ENCODE measurements at places on chromosomes 16 and 17. TPM values are rescaled to one million over a fixed set of nuclear protein-coding genes. Genes with fewer than 3 reads are reported as not detected.

- no peaks in the 10 kb centered on the region for H3K4me1 ChIP-seq
- no peak overlapping the region for H3K4me3 ChIP-seq
- H3K27ac ChIP-seq: no peak overlapping the region
- no peaks in the 10 kb centered on the region for H3K27me3 ChIP-seq
- no peak for DNase-seq
- H3K36me3 ChIP-seq: no peaks in the 10 kb centered on the region
Measured at GRCh38 chr17:51590071-51590656, 329.8 kb downstream of the UTP18 start.

DNA sequence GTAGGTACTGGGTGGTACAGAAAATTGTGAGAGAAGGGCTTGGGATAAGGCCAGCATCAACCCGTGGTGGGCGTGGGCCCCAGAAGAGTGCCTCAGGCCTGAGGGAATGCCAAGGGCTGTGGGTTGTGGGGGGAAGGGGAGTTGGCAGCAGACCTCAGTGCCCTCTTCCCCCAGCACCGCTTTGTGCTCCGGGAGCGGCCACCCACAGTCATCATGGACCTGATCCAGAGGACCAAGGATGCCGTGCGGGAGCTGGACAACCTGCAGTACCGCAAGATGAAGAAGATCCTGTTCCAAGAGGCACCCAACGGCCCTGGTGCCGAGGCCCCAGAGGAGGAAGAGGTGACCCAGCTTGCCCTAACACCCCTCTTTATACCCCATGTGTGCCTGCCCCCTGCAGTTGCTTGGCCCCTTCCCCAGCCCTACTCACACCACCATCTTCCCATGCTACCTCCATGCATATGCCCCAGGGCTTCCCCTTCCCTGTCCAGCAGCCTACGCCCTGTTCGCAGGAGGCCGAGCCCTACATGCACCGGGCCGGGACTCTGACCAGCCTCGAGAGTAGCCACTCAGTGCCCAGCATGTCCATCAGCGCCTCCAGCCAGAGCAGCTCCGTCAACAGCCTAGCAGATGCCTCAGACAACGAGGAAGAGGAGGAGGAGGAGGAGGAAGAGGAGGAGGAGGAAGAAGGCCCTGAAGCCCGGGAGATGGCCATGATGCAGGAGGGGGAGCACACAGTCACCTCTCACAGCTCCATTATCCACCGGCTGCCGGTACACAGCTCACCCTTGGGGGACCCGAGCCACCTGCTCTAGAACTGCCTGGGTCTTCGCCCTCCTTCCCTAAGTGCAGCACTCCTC lies 9.1 kb downstream of the TAOK2 start:
- H3K4me1 ChIP-seq: no peaks in the 10 kb centered on the region
- H3K36me3 ChIP-seq: peaks cover 91% of the 10 kb centered on the region
- H3K27me3 ChIP-seq: no peaks in the 10 kb centered on the region
- H3K27ac ChIP-seq: no peak overlapping the region
- H3K4me3 ChIP-seq: no peak overlapping the region

DNA sequence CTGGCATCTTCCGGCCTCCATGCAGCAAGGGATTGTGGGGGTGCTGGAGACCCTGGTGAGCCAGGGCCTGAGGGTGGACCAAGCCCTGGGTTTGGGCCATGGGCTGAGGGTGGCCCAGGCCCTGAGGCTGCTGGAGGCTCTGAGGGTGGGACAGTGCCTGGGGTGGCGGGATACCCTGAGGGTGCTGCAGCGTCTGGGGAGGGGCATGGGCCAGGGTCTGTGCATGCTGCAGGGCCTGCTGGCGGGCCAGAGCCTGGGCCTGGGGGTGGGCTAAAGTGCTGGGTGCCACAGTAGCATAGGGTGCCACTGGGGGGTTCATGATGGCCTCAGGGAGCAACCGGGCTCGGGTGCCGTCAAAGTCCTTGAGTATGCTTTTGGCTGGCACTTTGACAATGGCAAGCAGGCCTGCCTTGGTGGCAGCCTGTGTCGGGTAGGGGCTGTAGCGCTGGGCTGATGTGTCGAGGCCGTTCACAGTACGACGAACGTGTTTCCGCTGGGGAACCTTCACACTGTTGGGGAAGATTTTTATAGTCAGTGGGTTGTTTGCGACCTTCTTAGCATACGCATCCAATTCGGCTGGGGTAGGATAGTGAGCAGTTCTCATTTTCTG lies 15.6 kb downstream of the TRAF4 start:
- H3K4me3 ChIP-seq: no peak overlapping the region
- H3K27me3 ChIP-seq: no peaks in the 10 kb centered on the region
- H3K4me1 ChIP-seq: peaks cover 9% of the 10 kb centered on the region

- peaks cover 4% of the 10 kb centered on the region for H3K4me1 ChIP-seq
- no peak for DNase-seq
- H3K36me3 ChIP-seq: no peaks in the 10 kb centered on the region
- no peak overlapping the region for H3K4me3 ChIP-seq
- H3K27me3 ChIP-seq: no peaks in the 10 kb centered on the region
Measured at GRCh38 chr17:68021963-68022362, 13.6 kb upstream of the KPNA2 start.

GRCh38 chr17:66724581-66725341 lies 110.2 kb upstream of the CACNG5 start:
- H3K27me3 ChIP-seq: no peaks in the 10 kb centered on the region
- no peaks in the 10 kb centered on the region for H3K4me1 ChIP-seq
- H3K4me3 ChIP-seq: no peak overlapping the region

DNA sequence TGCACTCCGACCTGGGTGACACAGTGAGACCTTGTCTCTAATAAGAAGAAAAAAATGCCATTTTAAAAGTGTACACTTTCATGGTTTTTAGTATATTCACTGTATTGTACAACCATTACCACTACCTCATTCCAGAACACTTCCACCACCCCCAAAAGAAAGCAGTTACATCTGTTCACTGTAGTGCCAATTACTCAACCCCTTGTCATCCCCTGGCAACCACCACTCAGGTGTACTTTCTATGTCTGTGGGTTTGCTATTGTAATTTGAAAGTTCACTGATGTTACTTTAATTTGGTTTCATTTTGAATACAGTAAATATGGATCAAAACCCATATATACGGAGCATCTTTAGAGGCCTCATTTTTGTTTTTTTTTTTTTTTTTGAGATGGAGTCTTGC lies 6.1 kb downstream of the ZG16 start:
- H3K4me3 ChIP-seq: no peak overlapping the region
- no peak overlapping the region for H3K27ac ChIP-seq
- DNase-seq: no peak
- H3K27me3 ChIP-seq: no peaks in the 10 kb centered on the region

- no peaks in the 10 kb centered on the region for H3K36me3 ChIP-seq
- DNase-seq: peak; percentile 40
- no peaks in the 10 kb centered on the region for H3K27me3 ChIP-seq
- H3K4me1 ChIP-seq: no peaks in the 10 kb centered on the region
Measured at GRCh38 chr17:76251478-76252039, 11.3 kb upstream of the RNF157 start.

- H3K36me3 ChIP-seq: peaks cover 3% of the 10 kb centered on the region
- H3K27ac ChIP-seq: peak overlapping the region; percentile 70
- H3K4me3 ChIP-seq: peak overlapping the region; percentile 99
- no peaks in the 10 kb centered on the region for H3K4me1 ChIP-seq
Measured at GRCh38 chr17:75404223-75404730, 1.2 kb downstream of the GRB2 start.

DNA sequence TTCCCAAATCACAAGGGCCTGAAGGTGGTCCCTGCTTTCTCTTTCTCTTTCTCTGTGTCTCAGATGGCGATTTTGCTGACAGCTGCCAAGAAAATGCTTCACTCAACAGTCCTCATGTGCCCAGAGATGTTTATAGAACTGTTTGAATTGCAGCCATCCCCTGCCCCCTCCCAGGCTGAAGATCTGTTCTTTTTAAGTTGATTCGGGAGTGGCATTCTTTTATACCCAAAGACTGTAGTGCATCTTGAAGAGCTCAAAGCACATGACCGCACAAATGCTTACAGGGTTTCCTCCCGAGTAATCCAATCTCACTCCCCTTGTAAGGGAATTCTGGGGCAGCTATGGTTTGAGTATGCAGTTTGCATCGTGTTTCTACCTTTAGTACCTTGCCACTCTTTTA lies 75.7 kb downstream of the SEC14L1 start:
- no peak overlapping the region for H3K27ac ChIP-seq
- no peaks in the 10 kb centered on the region for H3K4me1 ChIP-seq
- no peak overlapping the region for H3K4me3 ChIP-seq
- H3K36me3 ChIP-seq: peaks cover 33% of the 10 kb centered on the region
- no peaks in the 10 kb centered on the region for H3K27me3 ChIP-seq
- no peak for DNase-seq

GRCh38 chr16:7390974-7391373 lies 58.3 kb downstream of the RBFOX1 start:
- no peaks in the 10 kb centered on the region for H3K4me1 ChIP-seq
- H3K4me3 ChIP-seq: no peak overlapping the region
- no peaks in the 10 kb centered on the region for H3K27me3 ChIP-seq
- H3K27ac ChIP-seq: no peak overlapping the region
- no peaks in the 10 kb centered on the region for H3K36me3 ChIP-seq
- no peak for DNase-seq

DNA sequence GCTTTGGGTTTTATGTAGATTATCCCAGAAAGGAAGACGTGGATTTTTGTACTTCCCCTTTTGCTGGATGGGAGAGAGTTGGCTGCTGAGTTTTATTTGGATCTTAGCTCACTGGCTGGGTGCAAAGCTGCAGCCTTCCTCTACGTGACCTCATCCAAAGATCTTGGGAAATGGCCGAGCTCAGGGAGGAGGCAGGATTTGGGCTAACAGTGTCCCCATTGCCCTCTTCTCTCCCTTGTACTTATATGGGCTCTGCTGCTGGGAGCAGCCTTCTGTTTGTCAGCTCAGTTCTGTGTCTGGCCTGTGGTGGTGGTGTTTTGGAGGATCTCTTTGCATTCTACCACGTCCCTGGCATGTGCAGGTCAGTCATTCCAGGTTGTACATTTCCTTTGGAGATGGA lies 2.0 kb downstream of the AOC3 start:
- no peak overlapping the region for H3K4me3 ChIP-seq
- H3K4me1 ChIP-seq: no peaks in the 10 kb centered on the region
- no peaks in the 10 kb centered on the region for H3K27me3 ChIP-seq
- no peaks in the 10 kb centered on the region for H3K36me3 ChIP-seq
- no peak for DNase-seq

DNA sequence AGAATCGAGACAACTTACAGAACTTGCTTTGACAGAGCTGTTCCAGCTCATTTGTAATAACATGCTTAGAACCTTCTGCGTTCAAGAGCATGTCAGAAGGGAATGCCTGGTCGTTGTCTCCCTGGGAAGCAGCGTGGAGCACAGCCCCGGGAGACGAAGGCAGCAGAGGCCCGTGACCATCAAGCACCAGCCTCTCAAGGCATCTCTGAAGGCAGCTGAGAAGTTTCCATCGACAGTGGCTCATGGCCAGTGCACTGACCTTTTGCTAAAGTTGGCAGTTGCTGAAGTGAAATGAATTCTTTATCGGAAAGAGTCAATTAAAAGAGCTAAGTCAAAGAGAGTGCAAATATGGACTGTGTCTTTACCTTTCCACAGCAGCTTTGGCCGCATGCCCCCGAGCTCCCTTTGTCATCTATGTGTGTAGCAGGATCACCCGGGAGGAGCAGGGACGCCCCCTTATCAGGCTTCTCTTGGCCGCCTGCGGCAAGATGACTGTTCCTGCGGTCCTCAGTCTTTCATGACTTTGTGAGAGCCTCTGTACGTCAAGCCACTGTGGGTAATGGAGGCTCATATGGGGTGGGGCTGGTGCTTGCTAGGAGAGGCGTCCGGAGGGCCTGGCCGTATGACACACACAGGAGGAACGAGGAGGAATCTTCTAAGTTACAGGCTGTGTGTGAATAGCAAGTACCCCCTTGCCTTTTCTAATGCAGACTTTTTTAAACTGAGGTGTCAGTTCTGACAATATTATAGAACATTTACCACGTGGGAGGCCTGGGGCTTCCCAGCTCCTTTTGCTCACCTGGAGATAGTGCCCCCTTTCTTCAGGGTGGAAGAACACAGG lies 54.2 kb downstream of the LDHD start:
- no peaks in the 10 kb centered on the region for H3K4me1 ChIP-seq
- DNase-seq: no peak
- no peaks in the 10 kb centered on the region for H3K27me3 ChIP-seq
- no peaks in the 10 kb centered on the region for H3K36me3 ChIP-seq
- no peak overlapping the region for H3K4me3 ChIP-seq
- H3K27ac ChIP-seq: no peak overlapping the region

- H3K4me3 ChIP-seq: no peak overlapping the region
- H3K27me3 ChIP-seq: no peaks in the 10 kb centered on the region
- no peak overlapping the region for H3K27ac ChIP-seq
- peaks cover 8% of the 10 kb centered on the region for H3K4me1 ChIP-seq
- no peak for DNase-seq
Measured at GRCh38 chr17:19702217-19702641, 14.2 kb downstream of the SLC47A2 start.

GRCh38 chr16:72042157-72042660 lies 12.1 kb upstream of the HP start:
- no peaks in the 10 kb centered on the region for H3K27me3 ChIP-seq
- no peak for DNase-seq
- H3K4me1 ChIP-seq: no peaks in the 10 kb centered on the region

- H3K4me1 ChIP-seq: no peaks in the 10 kb centered on the region
- DNase-seq: no peak
Measured at GRCh38 chr17:49393491-49394255, 21.0 kb downstream of the PHB1 start.

GRCh38 chr16:86823125-86823524 lies 244.8 kb downstream of the FOXL1 start:
- no peaks in the 10 kb centered on the region for H3K36me3 ChIP-seq
- no peaks in the 10 kb centered on the region for H3K27me3 ChIP-seq
- no peak for DNase-seq
- no peak overlapping the region for H3K4me3 ChIP-seq

DNA sequence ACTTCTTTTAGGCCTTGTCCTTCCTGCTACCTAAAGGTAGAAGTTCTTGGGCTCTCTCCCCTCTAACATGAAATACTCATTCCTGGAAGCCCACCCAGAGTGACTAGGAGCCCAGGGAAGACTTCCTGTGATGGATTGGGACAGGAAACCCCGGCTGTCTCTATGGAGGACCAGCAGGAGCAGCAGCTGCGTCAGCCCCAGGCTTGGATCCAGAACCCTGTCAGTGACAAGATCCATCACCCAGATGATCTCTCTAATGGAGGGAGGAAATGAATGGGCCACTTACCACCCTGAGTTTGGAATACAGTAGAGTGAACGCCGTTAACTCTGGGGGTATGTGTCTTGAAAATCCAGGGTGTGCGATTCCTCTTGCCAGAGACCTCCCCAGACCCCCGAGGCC lies 195.7 kb upstream of the WSCD1 start:
- no peak for DNase-seq
- no peaks in the 10 kb centered on the region for H3K27me3 ChIP-seq
- H3K4me3 ChIP-seq: no peak overlapping the region
- H3K27ac ChIP-seq: no peak overlapping the region

ARHGDIG gene
- 6.8 TPM for total RNA-seq

KRT39 gene
- not detected for total RNA-seq

MEOX1 gene
- total RNA-seq: not detected

PIPOX gene
- total RNA-seq: 5.9 TPM

TEKT1 gene
- total RNA-seq: not detected

CBX2 gene
- total RNA-seq: 75.0 TPM

DHX58 gene
- 0.48 TPM for total RNA-seq

CHRNE gene
- 1.2 TPM for total RNA-seq

OR2C1 gene
- total RNA-seq: not detected

NPW gene
- total RNA-seq: 2.4 TPM
